Hepatocyte (in vitro differentiated cells): ENCODE measurements at places on chromosomes 3 and 15. TPM values are rescaled to one million over a fixed set of nuclear protein-coding genes. Genes with fewer than 3 reads are reported as not detected.

The TRPM1 gene
- not detected in 2 replicates for total RNA-seq

The CALML4 gene
- total RNA-seq, result 44.8 and 49.6 TPM in 2 replicates

The GOLGA8Q gene
- total RNA-seq, result 0.16 TPM in 1 of 2 replicates, not detected in the other

The ANP32A gene
- 59.4 and 81.8 TPM in 2 replicates for total RNA-seq

The MRAS gene
- total RNA-seq, result 13.2 and 17.9 TPM in 2 replicates

The ANKUB1 gene
- total RNA-seq, result not detected in 2 replicates

The TRH gene
- not detected in 2 replicates for total RNA-seq

The ASB14 gene
- not detected in 2 replicates for total RNA-seq

The CCDC9B gene
- total RNA-seq, result 1.8 and 4.0 TPM in 2 replicates

The ACKR2 gene
- 1.9 and 3.9 TPM in 2 replicates for total RNA-seq

The RTP1 gene
- not detected in 2 replicates for total RNA-seq

The PLCH1 gene
- total RNA-seq, result 4.2 and 5.8 TPM in 2 replicates

The HESX1 gene
- total RNA-seq, result 1.3 and 1.7 TPM in 2 replicates

GRCh38 chr15:94053626-94054025 is 177.7 kb upstream of the MCTP2 start:
- H3K4me3 ChIP-seq, result no peak overlapping the region
- H3K36me3 ChIP-seq, result no peaks in the 10 kb centered on the region
- H3K4me1 ChIP-seq, result peaks cover 3% of the 10 kb centered on the region
- DNase-seq, result no peak
- H3K27me3 ChIP-seq, result no peaks in the 10 kb centered on the region
- no peak overlapping the region for H3K27ac ChIP-seq

DNA sequence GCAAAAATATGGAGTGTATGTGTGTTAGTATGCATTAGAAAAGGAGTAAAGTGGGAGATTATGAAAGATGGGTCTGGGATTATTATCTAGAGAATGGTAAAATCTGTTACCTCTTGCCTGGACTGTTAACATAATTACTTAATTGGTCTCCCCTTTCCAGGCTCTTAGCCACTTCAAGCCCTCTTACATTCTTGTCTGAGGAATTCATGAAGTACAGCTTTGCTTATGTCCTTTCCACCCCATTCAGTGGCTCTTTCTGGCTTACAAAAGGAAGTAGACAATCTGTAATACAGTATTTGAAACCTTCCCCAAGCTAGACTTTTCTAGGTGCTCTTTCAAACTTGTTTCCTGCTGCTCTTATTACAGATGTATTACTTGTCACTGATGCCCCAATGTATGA is 129.8 kb downstream of the MBNL1 start:
- H3K27ac ChIP-seq, result no peak overlapping the region
- H3K4me3 ChIP-seq, result no peak overlapping the region
- H3K27me3 ChIP-seq, result no peaks in the 10 kb centered on the region
- H3K4me1 ChIP-seq, result peaks cover 17% of the 10 kb centered on the region
- DNase-seq, result no peak
- H3K36me3 ChIP-seq, result no peaks in the 10 kb centered on the region

DNA sequence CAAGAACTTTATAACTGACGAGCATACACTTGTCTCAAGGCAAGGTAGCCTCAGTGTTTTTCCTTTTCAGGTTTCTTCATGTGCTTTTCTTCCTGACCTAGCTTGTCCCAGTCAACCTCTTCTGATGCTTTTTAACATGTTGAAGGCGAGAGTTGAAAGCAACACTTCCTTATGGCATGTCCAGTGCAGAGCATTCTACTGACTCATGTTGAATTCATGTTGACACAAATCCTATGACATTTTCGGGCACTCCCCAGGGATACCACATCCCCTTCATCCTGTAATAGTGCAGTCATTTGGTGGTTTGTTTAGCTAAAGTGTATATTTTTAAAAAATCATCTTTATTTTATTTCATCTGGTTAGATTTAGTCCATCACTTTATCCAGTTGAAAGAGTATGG is 75.9 kb upstream of the CBLB start:
- DNase-seq, result no peak
- no peaks in the 10 kb centered on the region for H3K36me3 ChIP-seq
- H3K27me3 ChIP-seq, result no peaks in the 10 kb centered on the region
- no peak overlapping the region for H3K4me3 ChIP-seq

GRCh38 chr15:37149146-37149545 is 48.8 kb upstream of the MEIS2 start:
- no peaks in the 10 kb centered on the region for H3K27me3 ChIP-seq
- no peak for DNase-seq
- no peaks in the 10 kb centered on the region for H3K36me3 ChIP-seq
- H3K27ac ChIP-seq, result no peak overlapping the region

- no peak overlapping the region for H3K27ac ChIP-seq
- no peak overlapping the region for H3K4me3 ChIP-seq
- H3K27me3 ChIP-seq, result no peaks in the 10 kb centered on the region
- H3K4me1 ChIP-seq, result no peaks in the 10 kb centered on the region
- no peaks in the 10 kb centered on the region for H3K36me3 ChIP-seq
- no peak for DNase-seq
These were observed 444.9 kb upstream of the THBS1 start for GRCh38 chr15:39135989-39136388.

DNA sequence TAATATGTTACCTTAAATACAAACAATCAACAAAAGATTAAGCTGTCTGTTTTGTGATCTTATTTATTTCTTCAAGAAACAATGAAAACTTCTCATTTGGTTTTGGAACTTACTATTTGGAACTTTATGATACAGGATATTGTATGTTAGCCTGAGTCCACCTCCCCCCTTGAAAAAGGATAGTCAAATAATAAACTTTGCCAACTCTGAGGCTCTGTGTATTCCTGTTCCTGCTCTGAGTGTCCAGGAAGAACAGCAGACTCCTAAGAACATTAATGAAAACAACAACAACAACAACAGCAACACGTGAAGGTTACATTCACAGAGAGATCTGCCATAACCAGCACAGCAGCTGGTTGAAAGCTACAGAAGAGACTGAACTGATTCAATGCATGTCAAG is 108.1 kb upstream of the AADACL2 start:
- H3K4me3 ChIP-seq, result no peak overlapping the region
- no peak overlapping the region for H3K27ac ChIP-seq

- no peak overlapping the region for H3K4me3 ChIP-seq
- H3K27ac ChIP-seq, result no peak overlapping the region
- DNase-seq, result no peak
- H3K36me3 ChIP-seq, result peaks cover 1% of the 10 kb centered on the region
- H3K27me3 ChIP-seq, result no peaks in the 10 kb centered on the region
These were observed 591.4 kb downstream of the FOXP1 start for GRCh38 chr3:70992131-70992530.

- no peak overlapping the region for H3K4me3 ChIP-seq
- no peaks in the 10 kb centered on the region for H3K27me3 ChIP-seq
- no peak overlapping the region for H3K27ac ChIP-seq
- H3K4me1 ChIP-seq, result peaks cover 16% of the 10 kb centered on the region
- no peak for DNase-seq
- no peaks in the 10 kb centered on the region for H3K36me3 ChIP-seq
These were observed 120.4 kb downstream of the GABRG3 start for GRCh38 chr15:27091270-27091940.

DNA sequence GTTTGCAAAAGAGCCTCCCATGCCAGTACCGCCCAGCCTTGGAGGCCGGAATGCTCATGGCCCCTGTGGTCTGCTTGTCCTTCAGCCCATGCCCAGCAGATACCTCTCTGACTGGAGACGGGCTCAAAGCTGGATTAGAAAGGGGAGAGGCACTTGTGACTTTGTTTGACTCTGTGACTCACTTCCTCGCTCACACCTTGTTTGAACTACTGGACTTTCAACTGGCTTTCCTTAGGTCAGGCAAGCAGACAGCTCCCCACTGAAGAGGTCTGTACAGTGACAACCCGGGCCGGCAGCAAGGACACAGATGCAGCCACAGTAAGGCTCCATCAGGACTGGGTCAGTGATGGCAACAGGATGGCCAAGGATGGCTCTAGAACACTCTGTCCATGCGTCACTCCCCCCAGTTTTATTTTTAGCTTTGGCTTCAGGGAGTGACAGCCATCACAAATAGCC is 98.6 kb upstream of the ABHD17C start:
- no peaks in the 10 kb centered on the region for H3K36me3 ChIP-seq
- H3K4me1 ChIP-seq, result peaks cover 6% of the 10 kb centered on the region
- H3K4me3 ChIP-seq, result no peak overlapping the region
- no peaks in the 10 kb centered on the region for H3K27me3 ChIP-seq
- peak; percentile 72 for DNase-seq
- peak overlapping the region; percentile 79 for H3K27ac ChIP-seq

GRCh38 chr15:26438316-26438715 is 334.6 kb downstream of the GABRB3 start:
- no peak overlapping the region for H3K4me3 ChIP-seq
- no peaks in the 10 kb centered on the region for H3K4me1 ChIP-seq

GRCh38 chr15:73240866-73241499 is 127.8 kb downstream of the HCN4 start:
- no peak overlapping the region for H3K4me3 ChIP-seq
- no peak overlapping the region for H3K27ac ChIP-seq
- peaks cover 5% of the 10 kb centered on the region for H3K4me1 ChIP-seq
- peak; percentile 77 for DNase-seq
- H3K27me3 ChIP-seq, result no peaks in the 10 kb centered on the region

GRCh38 chr3:127177226-127177625 is 15.7 kb upstream of the PRR23E start:
- no peak overlapping the region for H3K27ac ChIP-seq
- H3K4me1 ChIP-seq, result peaks cover 9% of the 10 kb centered on the region
- no peaks in the 10 kb centered on the region for H3K27me3 ChIP-seq
- no peaks in the 10 kb centered on the region for H3K36me3 ChIP-seq
- no peak for DNase-seq
- no peak overlapping the region for H3K4me3 ChIP-seq

DNA sequence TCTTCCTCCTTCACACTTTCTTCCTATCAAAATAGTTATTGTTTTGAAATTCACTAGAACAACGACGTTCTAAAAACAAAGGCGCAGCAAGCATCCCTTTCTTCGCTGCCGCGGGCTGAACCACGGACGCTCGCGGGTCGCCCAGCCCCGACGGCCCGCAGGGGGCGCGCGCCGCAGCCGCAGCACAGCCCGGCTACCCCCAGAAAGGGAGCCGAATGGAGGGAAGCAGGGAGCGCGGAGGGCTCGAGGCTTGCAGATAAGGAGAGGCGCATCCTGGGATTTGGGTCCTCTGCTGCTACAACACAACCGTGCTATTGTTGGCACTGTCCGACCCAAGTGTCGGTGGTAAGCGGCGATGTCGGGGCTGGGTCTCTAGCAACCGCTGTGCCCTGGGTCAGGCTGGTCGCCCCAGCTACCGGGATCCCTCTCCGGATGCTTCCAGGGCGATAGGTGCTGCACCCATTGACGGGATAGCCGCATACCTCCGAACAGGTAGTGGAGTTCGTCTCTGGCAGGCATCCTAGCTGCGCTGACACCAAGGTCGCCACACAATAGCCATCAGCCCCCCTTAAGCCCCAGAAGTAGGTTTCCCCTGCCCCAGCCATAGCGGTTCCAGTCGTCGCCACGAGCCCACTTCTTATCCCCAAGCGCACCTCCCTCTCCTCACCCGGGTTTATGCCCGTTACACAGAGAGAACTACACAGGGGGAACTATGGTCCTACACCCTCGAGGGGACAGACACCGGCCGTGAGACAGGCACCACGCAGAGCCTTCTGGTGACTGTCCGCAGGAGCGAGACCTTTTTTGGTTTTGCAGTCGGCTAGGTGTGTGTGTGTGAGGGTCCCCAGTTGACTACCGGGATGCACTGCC is 6.0 kb downstream of the ONECUT1 start:
- no peak overlapping the region for H3K27ac ChIP-seq
- H3K36me3 ChIP-seq, result no peaks in the 10 kb centered on the region
- H3K4me1 ChIP-seq, result peaks cover 17% of the 10 kb centered on the region
- peaks cover 81% of the 10 kb centered on the region for H3K27me3 ChIP-seq

- no peaks in the 10 kb centered on the region for H3K36me3 ChIP-seq
- H3K4me3 ChIP-seq, result no peak overlapping the region
- no peaks in the 10 kb centered on the region for H3K4me1 ChIP-seq
- no peaks in the 10 kb centered on the region for H3K27me3 ChIP-seq
- no peak for DNase-seq
- no peak overlapping the region for H3K27ac ChIP-seq
These were observed 328.0 kb downstream of the NLGN1 start for GRCh38 chr3:173725507-173725906.

- H3K27ac ChIP-seq, result no peak overlapping the region
- H3K27me3 ChIP-seq, result peaks cover under 1% of the 10 kb centered on the region
- H3K4me1 ChIP-seq, result peaks cover 2% of the 10 kb centered on the region
- H3K36me3 ChIP-seq, result no peaks in the 10 kb centered on the region
- no peak overlapping the region for H3K4me3 ChIP-seq
- peak; percentile 61 for DNase-seq
These were observed 169.4 kb downstream of the TBC1D2B start for GRCh38 chr15:77907824-77908751.
